ENCODE measurements at places on chromosomes 3 and 15.

- DNase-seq: peak; percentile 85
These were observed 1.3 kb downstream of the BHLHE40 start for GRCh38 chr3:4980229-4981203.

- DNase-seq: no peak
These were observed 33.4 kb upstream of the CTDSPL2 start for GRCh38 chr15:44394062-44394461.

- no peak for DNase-seq
These were observed 2.2 kb downstream of the WDR6 start for GRCh38 chr3:49009396-49009795.

- no peak for DNase-seq
These were observed 699.4 kb downstream of the ZPLD1 start for GRCh38 chr3:103134023-103134724.

GRCh38 chr3:172685331-172686214, 25.3 kb downstream of the NCEH1 start:
- no peak for DNase-seq

DNA sequence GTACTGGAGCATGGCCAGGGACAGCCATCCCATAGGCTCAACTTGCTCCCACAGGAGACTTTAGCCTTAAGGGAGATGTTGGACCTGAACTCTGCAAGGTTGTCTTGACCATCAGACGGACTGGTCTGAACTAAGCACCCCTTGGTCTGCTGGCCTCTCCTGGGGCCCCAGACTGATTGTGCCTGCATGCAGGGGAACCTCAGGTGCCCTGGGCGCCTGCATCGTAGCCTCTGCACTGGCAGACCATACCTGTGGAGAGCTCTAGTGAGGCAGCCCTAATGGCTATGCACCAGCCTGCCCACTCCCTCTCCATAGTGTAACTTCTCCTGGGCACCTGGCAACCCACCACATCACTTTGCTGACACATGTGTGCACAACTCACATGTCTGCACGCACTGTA, 395.6 kb downstream of the ZPLD1 start:
- no peak for DNase-seq

DNA sequence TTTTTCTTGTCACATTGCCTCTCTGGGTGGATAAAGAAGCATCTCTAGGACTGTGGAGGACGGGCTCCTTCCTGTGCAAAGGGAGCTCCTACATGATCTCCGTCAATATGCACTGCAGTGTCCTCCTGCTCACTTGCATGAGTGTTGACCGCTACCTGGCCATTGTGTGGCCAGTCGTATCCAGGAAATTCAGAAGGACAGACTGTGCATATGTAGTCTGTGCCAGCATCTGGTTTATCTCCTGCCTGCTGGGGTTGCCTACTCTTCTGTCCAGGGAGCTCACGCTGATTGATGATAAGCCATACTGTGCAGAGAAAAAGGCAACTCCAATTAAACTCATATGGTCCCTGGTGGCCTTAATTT, 478 bp downstream of the GPR15 start:
- DNase-seq: no peak

DNA sequence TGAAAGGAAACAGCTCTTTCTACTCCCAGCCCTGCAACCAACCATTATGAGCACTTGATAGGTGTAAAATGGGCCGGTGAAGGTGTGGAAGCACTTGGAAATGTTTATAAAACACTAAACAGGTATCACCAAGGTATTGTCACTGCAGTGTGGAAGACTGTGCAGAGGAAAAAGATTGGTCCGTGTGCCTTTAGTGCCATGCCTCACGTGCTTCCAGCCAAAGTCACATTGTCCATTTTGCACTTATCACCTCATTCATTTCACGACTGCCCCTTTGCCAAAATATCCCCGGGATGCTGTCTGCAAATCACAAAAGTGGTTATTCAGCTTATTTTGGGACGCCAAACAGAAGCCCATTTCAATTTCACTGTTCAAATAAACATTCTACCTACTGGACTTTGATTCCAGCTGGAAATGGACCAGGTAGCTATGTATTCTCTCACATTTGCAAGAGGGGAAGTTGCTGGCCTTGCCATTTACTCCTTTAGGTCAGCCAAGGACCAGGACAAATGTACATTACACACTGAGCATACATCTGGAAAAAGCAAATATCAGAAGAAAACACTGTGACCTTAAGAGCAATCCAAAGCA, 58.4 kb downstream of the ARRDC4 start:
- DNase-seq: no peak

DNA sequence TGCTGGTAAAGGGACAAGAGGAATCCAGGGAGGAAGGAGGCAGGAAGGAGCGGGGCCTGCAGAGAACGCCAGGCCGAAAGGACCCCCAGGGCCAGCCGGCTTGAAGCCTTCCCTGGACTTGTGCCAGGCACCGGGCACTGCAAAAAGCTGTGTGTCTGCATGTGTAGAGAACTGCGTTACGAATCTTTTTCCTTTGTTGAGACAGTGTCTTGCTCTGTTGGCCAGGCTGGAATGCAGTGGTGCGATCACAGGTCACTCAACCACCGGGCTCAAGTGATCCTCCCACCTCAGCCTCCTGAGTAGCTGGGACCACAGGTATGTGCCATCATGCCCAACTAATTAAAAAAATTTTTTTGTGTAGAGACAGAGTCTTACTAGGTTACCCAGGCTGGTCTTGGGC, 17.0 kb upstream of the MUC4 start:
- DNase-seq: no peak

GRCh38 chr15:96837241-96837970, 506.9 kb downstream of the NR2F2 start:
- DNase-seq: no peak

GRCh38 chr15:47415539-47415971, 301.8 kb upstream of the SEMA6D start:
- DNase-seq: no peak

- DNase-seq: no peak
These were observed 474 bp upstream of the FEZF2 start for GRCh38 chr3:62373714-62374333.

DNA sequence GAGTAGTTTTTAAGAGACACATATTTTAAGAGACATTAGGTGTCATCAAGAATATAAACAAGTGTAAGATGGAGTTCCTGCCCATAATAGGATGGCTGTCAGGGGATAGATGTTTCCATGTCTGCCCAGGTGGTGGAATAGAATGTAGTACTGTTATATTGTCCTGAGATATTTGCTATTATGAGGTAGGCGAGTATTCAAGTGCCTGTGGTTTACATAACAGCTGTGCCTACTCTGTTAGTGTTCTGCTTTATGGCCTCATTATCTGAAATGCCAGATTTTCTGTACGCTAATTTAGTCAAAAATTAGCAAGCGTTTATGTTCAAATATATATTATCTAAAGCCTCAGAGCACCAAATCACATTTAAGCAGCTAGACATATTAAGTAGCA, 360.2 kb upstream of the ROPN1 start:
- no peak for DNase-seq

GRCh38 chr3:101996832-101997231, 147.5 kb downstream of the NFKBIZ start:
- no peak for DNase-seq
